ENCODE measurements at places on chromosomes 11 and 22.

GRCh38 chr11:112613051-112613972 is 347.9 kb upstream of the NCAM1 start:
- DNase-seq = no peak

DNA sequence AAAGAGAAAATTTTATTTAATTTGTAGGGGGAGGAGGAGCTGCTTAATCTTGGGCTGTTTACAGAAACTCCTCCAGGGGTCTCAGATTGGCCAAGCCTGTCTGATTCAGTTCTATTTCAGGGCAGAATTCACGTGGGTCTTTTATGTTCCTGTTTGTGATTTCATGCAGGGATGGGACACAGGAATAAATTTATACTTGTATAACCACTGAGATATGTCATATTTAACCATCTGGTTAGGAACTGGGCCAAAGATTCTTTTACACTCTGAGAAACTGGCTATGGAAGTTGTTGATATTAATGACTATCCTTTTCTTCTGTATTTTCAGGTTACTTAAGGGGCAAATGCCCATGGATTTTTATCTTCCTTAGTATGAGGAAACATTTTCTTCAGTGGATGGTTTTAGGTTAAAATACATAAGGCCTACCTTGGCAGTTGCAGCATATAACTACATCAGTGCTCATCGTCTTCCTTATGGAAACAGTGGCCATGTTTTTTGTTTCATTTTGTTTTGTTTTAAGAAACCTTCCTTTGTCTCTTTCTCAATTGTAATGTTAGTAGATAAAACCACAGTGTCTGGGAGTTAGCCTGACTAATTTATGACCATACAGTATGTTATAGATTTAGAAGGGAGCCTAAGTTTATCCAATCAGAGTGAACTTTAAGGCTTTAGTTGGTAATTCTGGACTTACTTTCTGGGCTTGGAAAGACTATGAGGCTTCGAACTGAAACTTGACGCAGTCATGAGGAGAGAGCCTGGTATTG is 132.4 kb upstream of the ANO3 start:
- no peak for DNase-seq

GRCh38 chr11:71383461-71383860 is 64.7 kb downstream of the DHCR7 start:
- DNase-seq = no peak

- no peak for DNase-seq
Observed at GRCh38 chr22:43293259-43293654, 49.9 kb downstream of the SCUBE1 start.

- DNase-seq = no peak
Observed at GRCh38 chr11:20277014-20277413, 86.5 kb upstream of the HTATIP2 start.

All from putamen (tissue), 1 donor.